ENCODE measurements at places on chromosomes 2 and 18.

DNA sequence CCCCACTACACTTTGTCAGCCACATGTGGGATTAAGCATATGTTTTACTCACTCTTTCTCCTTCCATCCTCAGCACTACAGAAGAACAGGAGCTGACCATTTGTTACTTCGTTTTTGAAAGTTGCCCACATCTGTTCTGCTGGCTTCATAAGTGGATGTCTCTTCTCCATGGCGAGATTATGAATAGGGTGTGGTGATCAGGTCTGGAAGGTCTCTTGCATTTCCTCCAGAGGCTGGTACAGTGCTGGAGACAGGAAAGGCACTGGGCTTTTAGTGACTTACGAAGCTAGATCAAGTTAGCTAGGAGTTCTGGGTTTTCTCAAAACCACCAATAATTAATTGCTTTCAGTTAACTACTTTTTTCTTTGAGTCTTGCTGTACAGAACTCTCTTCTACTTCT lies 136.5 kb downstream of the AQP4 start:
- no peak for DNase-seq

DNA sequence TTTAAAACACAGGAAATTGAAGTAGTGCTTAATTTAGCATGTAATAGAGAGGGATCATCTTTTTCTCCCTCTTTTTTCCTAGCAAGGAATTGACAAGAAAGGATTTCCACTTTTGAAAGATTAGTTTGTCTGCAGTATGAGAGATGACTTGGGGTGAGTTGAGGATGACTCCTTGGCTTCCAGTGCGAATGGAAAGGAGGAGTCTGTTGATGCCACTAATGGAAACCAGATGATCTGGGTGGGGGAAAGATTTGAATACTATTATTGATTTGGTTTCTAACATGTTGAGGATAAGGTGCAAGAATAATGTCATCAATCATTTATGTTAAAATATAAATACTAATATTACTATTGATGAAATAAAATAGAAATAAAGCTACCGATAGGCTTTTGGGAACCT lies 205.4 kb downstream of the PPP1R1C start:
- no peak for DNase-seq

- no peak for DNase-seq
These were observed 1751.3 kb upstream of the LRRTM1 start for GRCh38 chr2:82055846-82056245.

GRCh38 chr2:239791526-239792404 lies 233.4 kb downstream of the NDUFA10 start:
- DNase-seq: no peak

- no peak for DNase-seq
These were observed 435.0 kb downstream of the RND3 start for GRCh38 chr2:150052457-150052856.

GRCh38 chr2:45445037-45445436 lies 166.0 kb downstream of the SRBD1 start:
- DNase-seq: no peak

- no peak for DNase-seq
These were observed 78.1 kb downstream of the TWIST2 start for GRCh38 chr2:238925816-238926521.

GRCh38 chr2:233513953-233514655 lies 52.5 kb downstream of the USP40 start:
- no peak for DNase-seq

DNA sequence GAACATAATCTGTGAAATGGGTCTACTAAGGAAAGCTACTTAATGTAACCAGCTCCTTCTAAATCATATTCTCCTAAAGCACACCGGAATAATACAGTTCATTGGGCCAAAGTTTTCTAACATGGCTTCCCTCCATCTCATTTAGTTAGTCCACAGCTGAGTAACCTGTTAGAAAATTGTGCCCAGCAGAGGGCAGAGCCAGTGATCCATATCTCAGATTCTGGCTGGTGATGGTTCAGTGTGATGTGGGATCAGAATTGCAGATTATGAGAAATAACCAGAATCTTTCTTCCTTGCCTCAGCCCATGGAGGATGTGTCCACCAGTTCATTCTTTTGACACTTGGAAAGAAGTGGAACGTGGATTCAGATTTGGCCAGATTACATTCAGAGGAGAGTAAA lies 9.4 kb upstream of the CTLA4 start:
- DNase-seq: no peak

- no peak for DNase-seq
These were observed 69.9 kb downstream of the TRIP12 start for GRCh38 chr2:229851870-229852269.

Data from activated T-helper 1 cell treated with Interleukin-2 at 50 U/mL for 16 hours (primary cell).